Fibroblast of skin of left quadriceps (primary cell): ENCODE measurements at places on chromosomes 4 and X.

GRCh38 chrX:130592204-130592603, 190.4 kb downstream of the RBMX2 start:
- no peak for DNase-seq

DNA sequence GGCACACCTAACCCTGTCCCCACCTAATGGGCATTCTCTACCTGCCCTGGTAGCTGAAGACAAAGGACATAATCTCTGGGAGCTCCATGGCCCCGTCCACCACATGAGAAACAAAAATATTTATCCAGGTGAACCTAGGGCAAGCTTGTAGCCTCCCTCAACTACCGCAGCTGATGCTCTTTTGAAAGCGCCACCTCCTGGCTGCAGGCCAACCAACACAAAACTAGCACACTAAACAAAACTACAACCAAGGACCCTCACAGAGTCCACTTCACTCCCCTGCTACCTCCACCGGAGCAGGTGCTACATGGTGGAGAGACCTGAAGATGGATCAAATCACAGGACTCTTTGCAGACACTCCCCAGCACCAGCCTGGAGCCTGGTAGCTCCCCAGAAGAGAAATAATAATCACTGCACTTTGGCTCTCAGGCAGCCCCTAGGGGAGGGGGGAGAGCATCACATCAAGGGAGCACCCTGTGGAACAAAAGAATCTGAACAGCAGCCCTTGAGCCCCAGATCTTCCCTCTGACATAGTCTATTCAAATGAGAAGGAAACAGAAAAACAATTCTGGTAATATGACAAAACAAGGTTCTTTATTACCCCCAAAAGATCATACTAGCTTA, 111.3 kb upstream of the ATP8A1 start:
- DNase-seq: no peak

GRCh38 chr4:85154591-85154990, 188.1 kb upstream of the WDFY3 start:
- no peak for DNase-seq

DNA sequence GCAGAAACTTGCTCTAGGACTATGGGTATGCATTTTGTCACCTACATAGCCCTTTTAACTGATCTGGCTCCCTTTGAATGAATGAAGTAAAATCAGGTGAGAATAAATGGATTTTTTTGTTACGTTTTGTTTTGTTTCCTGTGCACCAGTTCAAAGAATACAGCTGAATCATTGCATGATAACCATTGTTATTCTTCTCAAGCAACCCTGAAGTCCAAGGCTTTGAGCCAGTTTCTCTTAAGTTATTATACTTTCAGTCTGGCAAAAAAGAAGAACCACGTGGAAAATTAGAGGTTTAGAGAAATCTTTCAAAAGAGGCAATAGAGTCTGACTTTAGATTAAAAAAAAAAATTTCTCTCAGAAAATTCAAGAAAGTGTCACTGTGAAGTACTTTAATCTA, 398.6 kb upstream of the TECRL start:
- DNase-seq: no peak

- DNase-seq: no peak
Measured at GRCh38 chr4:56655627-56656345, 25.3 kb downstream of the HOPX start.

GRCh38 chrX:33831211-33831610, 300.9 kb downstream of the FAM47A start:
- no peak for DNase-seq

GRCh38 chrX:31706466-31706865, 634.6 kb upstream of the FTHL17 start:
- DNase-seq: peak; percentile 21
